Melanocyte of skin (primary cell): ENCODE measurements at places on chromosomes 7 and 10. TPM values are rescaled to one million over a fixed set of nuclear protein-coding genes. Genes with fewer than 3 reads are reported as not detected.

Gene SLC16A9
- not detected in 2 replicates for total RNA-seq

Gene NKX2-3
- not detected in 2 replicates for total RNA-seq

Gene H2BK1
- not detected in 2 replicates for total RNA-seq

Gene ZNF282
- 18.2 and 23.3 TPM in 2 replicates for total RNA-seq
